ENCODE measurements at places on chromosomes 4 and X.

DNA sequence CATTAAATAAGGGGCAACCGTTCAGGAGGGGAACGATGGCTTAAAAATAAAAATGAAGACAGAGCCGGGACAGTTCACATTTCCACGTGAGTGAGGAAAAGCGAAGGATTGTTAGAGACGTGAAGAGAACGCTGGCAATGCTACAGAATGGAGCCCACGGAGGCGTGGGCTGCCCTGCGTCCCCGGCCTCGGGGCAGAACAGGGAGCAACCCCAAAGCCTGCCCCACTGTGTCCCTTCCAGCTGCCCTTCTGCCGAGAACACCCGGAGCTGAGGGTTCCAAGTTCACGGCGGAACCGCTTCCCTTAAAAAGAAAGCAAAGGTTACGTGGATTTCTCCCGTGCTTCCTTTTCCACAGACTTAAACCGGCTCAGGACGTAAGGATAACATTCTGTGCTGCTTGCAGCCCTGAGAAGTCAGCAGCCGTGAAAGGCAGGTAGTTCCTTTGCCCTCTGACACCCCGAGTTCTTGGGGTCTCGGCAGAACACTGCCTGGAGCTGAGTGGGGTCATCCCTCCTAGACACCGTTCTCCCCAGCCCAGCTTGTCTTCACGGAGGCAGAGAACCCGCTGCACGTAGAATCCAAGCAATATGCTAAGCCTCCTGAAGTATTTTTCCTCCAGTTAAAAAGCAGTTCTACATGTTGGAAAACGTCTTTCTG, 14.2 kb downstream of the DHRSX start:
- no peak for DNase-seq

DNA sequence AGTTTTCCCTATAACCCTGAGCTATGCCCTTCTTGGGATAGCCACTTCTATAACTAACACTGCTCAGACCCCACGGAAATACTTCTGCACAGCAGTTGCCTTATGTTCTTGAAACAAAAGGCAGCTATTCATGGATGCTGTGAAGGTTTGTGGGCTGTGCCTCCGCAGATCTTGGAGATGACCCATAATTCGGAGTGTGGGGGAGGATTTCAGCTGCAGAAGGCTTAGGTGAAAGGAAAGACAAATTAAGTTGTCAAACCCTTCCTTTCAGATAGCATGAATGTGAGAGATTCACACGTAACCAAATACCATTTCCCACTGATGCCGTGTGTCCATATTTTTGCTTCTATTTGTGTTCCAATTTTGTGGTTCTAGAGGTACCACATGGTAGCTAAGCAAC, 38.1 kb upstream of the NYX start:
- no peak for DNase-seq

DNA sequence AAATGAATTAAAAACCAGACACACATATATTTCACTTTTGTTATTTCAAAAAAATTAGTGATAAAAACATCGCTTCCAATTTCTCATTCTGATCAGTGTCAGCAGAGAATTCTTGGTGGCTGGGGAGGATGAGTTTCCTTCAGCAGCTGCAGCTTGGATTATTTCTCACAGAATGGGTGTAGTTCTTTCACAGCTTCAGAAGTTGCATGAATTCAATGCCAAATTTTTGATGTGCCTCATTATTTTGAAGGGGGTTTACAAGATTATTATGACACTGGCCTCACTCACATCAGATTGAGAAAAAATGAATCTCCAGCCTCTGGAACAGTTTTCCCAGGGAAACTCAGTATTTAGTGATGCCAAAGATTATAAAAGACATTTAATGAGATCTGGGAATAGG, 184.9 kb upstream of the WDFY3 start:
- no peak for DNase-seq

GRCh38 chr4:8093587-8094274, 64.9 kb downstream of the ABLIM2 start:
- no peak for DNase-seq

GRCh38 chrX:123215397-123216089, 31.5 kb downstream of the GRIA3 start:
- no peak for DNase-seq
